ENCODE measurements at places on chromosomes 1 and 21. TPM values are rescaled to one million over a fixed set of nuclear protein-coding genes. Genes with fewer than 3 reads are reported as not detected.

DNA sequence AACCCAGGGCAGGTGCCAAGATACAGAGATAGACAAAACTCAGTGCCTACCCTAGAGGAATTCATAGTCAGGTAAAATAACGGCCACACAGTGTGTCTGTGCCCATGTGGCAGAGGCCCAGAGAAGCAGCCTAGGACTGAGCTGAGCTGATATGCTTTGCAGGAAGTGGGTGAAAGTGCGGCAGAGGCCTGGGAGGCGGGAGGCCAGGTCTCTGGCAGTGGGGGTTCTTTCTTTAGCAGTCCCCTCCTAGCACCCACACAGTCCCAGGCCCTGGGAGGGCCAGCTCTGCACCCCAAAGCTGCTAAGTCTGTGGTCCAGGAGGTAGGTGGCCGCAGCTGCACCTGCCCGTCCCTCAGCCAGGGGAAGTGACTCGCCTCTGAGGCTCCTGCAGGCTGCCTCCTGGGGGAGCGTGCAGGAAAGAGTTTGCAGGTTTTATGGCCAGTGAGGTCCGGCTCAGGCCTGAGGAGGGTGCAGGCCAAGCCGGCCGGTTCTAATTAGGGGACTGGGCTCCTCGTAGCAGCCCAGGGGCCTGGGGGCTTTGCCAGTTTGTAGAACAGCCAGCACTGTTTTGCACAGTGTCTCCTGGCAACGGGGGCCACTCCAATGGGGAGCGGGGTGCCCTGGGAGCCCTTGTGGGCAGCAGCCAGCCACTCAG lies 107.9 kb downstream of the SPSB1 start:
- DNase-seq: peak; percentile 37

DNA sequence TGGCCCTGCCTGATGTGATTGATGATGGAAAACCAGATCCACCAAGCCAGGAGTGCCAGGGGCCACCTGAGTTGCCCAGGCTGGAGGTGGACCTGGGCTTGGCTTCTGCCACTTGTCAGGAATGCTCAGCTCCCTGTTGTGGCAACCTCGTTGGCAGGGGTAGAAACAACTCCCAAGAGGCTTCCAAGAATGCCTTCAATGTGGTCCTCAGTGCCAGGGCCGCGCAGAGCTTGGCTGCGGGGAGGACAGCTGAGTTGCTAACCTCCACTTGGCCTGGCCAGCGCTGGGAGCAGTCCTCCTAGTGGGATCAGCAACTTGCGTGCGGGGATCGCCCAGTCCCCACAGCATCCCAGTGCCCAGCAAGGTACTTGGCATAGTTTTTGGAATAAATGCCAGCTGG lies 9.0 kb downstream of the MYOM3 start:
- DNase-seq: no peak

- no peak for DNase-seq
Measured at GRCh38 chr1:100799548-100799947, 80.0 kb downstream of the VCAM1 start.

DNA sequence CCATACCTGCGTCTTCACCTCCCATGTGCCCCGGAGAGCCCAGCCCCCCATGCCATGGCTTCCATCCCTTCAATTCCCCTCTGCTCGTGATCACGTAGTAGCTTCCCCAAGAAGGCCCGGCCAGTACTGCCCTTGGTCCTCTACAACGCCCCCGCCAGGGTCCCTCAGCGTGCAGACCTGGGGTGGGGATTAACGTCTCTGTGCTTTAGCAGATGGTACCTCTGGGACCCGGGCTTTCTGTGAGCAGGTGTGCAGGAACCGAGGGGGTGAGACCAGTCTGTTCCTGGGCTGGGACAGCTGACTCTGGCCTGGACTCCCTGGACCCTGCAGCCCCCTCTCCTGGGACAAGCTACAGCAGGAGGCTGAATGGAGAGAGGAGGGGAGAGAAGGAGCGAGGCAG lies 1.2 kb downstream of the PLCH2 start:
- DNase-seq: no peak

The KRTAP19-3 gene
- total RNA-seq: not detected

The ASCL5 gene
- not detected for total RNA-seq
